Stimulated activated CD8-positive, alpha-beta memory T cell treated with anti-CD3 and anti-CD28 coated beads, Interleukin-15, amount 100 ng/mL, for 1 hour (primary cell): ENCODE measurements at places on chromosomes 12 and 14.

DNA sequence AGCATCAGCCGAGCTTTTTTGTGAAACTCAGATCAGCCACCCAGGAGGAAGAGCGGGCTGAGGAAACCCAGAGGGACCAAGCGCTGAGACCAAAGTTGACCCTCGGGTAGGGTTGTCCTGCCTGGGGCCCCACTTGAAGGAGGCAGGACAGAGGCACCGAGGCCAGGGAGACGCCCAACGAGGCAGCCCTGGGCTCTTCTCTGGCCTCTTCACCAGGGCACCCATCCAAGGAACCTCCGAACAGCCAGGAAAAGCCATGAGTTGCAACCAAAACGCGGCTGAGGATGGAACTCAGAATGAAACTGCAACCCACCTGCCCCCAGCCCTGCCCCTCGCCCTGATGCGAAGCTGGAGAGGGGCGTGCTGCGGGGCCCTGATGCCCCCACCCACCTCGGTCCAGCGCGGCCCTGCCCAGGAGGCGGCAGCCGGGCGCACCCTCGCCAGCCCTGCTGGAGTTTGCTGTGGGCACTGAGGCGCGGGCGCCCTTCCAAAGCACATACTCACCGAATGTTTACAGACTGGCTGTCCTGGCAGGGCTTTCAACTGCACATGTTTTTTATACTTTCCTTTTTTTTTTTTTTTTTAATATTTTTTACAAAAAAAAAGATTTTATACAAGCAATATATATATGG, 41.9 kb downstream of the JDP2 start:
- no peak for DNase-seq

- DNase-seq, result no peak
Measured at GRCh38 chr14:61126603-61127498, 145.8 kb downstream of the SLC38A6 start.

DNA sequence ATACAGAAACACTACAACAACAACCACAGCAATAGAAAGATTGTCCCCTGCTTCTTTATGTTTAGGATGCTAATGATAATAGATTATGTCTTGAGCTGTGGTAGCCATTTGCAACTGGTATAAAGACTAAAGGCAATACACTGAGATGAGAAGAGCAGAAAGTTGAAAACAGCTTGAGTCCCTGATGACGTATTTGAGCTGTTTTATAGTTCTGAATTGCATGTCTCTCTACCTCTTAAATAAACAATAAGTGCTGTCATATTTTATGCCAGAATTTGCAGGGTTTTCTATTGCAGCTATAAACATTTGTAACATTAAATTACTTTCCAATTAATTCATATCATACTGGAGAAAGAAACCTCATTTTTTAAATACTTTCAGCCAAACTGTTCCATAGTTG, 1242.0 kb downstream of the LRFN5 start:
- no peak for DNase-seq

- no peak for DNase-seq
Measured at GRCh38 chr14:45068396-45068795, 15.5 kb upstream of the PRPF39 start.

DNA sequence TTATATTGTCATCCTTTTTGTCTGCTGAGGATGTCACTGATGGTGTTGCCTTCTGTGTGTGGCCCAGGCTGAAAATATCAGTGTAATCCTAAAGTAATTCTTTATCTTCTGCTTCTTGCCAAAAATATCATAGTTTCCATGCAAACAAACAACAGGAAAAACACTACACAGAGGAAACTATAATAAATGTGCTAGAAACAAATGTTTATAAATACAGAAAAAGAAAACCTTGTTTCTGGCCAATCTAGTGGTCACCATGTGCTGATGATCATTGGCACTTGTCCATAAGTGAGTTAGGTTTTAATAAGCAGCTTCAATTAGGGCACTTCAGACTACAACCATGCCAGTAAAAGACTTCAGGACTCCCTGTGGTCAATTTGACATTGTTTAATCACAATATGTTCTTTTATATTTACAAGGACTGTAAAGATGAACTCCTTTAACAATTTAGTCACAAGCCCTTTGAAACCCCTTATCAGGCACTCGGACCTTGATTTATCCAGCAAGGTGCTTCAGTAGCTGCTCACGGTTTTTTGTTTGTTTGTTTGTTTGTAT, 124.8 kb downstream of the TMTC3 start:
- DNase-seq, result no peak

- no peak for DNase-seq
Measured at GRCh38 chr12:56792678-56793077, 29.6 kb downstream of the HSD17B6 start.

- DNase-seq, result no peak
Measured at GRCh38 chr14:106844608-106845285, 1318.4 kb downstream of the TMEM121 start.

DNA sequence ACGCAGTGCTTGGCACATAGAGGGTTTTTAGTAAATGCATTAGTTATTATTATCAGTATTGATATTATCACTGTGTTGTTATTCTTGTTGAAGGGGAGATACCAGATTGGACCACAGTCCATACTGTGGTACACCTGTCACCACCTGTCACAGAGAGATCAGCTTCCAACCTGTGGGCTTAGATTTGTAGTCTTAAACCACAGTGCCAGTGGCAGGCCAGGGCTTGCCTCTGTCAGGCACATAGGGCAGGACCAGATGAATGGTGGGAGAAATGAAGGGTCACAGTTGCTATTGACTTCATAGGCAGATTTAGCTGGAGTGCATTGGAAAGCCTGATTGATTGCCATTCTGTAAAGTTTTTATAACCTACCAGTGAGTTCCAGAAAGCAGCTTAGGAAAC, 35.1 kb downstream of the ARL1 start:
- DNase-seq, result no peak

DNA sequence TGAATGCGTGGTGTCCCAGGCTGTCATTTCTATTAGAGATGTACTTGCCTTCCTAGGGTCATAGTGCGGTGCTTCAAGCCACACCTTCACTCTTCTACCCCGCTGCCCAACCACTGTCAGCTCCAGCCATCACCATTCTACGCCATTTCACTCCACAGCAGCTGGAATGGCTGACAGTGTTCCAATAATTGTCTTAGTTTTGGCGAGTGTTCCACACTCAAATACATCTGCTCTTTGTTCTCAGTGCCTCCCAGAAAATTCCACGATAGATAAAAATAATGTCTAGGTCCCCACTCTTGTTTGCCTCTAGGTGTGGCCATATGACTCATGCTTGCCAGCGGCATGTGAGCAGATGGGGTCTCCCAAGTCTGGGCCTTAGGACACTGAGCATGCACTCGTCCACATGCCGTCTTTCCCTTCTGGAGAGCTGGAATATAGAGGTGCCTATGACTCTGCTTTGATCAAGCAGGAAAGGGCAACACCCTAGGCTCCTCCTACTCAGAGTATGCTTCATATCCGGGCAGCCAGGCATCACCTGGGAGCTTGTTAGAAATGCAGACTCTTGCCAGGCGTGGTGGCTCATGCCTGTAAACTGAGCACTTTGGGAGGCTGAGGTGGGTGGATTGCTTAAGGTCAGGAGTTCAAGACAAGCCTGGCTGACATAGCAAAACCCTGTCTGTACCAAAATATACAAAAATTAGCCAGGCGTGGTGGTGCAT, 163.0 kb downstream of the BRMS1L start:
- DNase-seq, result no peak
